Astrocyte of the cerebellum (primary cell): ENCODE measurements at places on chromosomes 4 and X.

GRCh38 chr4:103095080-103095479, 4.6 kb downstream of the BDH2 start:
- DNase-seq, result no peak

GRCh38 chrX:47498411-47498810, 15.4 kb upstream of the ZNF41 start:
- DNase-seq, result no peak

DNA sequence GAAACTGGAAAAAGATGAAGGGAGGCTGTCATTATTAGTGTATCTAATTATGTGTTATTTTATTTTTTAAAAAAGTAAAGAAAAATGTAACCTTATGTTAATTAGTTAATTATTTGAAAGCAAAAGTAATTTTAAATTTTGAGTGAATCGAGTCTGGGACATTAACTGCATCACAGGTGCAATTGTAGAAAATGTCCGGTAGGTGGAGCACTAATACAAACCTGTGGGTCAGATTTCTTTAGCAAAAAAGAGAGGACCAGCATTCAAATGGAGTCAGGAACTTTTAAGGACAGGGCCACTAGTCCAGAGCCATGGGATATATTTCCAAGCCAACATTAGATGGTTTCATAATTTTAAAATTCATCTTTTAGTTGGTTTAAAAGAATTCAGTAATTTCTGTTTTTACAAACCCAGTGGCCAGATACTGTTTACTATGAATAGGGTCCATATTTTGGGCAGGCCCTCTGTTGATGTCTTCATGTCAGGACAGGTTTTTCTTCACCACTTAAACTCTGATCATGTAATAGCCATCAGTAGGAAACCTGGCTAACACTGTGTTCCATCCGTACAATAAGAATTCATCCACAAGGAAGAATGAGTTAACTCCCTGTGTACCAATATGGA, 27.2 kb downstream of the BST1 start:
- no peak for DNase-seq

DNA sequence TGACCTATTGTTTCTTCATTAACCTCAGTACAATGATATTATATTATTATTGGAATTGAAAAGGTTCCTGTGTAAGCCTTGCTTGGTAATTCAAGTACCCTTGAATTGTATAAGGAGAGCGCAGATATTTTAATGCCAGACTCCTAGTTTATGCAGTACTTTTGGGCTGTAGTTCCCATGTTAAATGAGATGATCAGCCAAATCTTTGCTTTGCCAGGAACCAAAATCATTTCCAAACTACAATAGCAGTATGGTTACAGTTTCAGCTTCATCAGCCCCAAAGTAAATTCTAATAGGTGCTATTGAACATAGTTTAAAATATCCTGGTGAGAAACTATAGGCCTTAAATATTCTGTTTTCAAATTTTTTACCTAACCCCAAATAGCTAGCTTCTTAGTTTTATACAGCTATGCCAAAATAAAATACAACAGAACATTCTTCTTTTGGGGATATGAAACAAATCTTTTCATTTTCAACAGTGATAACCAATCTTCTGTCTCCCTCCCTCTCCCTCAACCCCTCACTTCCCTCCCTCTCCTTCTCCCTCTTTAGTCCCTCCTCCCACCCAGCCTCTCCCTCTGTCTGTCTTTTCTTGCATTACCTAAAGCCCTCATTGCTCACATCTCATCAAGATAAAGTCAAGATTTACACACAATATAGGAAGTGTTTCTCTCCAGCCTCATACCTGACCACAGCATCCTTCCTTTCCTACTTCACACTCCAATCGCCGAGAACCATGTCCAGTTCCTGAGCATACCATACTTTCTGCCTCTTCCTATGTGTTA, 190.1 kb downstream of the SHROOM3 start:
- DNase-seq, result no peak

GRCh38 chrX:63818156-63818555, 33.1 kb upstream of the ARHGEF9 start:
- no peak for DNase-seq

- no peak for DNase-seq
Observed at GRCh38 chrX:63282077-63282476, 69.1 kb downstream of the SPIN4 start.

- DNase-seq, result peak; percentile 80
Observed at GRCh38 chr4:23878912-23879732, 10.7 kb downstream of the PPARGC1A start.

- DNase-seq, result no peak
Observed at GRCh38 chr4:169404960-169405359, 134.2 kb upstream of the SH3RF1 start.

DNA sequence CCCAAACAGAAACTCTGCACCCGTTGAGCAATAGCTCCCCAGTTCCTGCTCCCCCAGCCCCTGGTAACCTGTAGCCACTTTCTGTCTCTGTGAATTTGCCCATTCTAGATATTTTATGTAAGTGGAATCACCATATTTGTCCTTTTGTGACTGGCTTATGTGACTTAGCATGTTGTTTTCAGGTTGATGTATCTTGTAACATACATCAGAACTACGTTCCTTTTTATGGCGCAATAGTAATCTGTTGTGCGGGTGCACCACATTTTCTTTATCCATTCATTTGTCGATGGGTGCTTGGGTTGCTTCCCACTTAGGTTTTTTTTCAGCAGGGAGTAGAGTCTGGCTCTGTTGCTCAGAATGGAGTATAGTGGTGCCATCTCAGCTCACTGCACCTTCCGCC, 6.6 kb upstream of the PDZD4 start:
- no peak for DNase-seq

DNA sequence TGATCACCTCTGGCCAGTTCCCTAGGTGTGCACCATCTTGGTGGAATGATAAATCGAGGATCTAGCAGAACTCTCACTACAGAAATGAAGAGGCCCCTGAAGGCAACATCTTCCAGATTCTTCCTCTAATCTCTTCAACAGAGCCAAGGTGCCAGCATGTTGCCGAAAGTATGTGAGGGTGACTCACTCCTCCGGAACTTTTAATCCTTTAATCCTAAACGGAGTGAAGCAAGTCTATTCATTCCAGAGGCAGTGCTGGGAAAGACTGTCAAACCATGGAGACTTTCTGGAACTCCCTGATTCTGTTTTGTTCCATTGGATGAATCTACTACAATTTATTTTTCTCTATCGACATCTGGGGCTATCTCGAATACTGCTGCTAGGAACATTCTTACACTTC, 68.7 kb downstream of the SUPT20HL2 start:
- peak; percentile 32 for DNase-seq

GRCh38 chrX:40146262-40147125, 48.7 kb upstream of the BCOR start:
- DNase-seq, result peak; percentile 26

DNA sequence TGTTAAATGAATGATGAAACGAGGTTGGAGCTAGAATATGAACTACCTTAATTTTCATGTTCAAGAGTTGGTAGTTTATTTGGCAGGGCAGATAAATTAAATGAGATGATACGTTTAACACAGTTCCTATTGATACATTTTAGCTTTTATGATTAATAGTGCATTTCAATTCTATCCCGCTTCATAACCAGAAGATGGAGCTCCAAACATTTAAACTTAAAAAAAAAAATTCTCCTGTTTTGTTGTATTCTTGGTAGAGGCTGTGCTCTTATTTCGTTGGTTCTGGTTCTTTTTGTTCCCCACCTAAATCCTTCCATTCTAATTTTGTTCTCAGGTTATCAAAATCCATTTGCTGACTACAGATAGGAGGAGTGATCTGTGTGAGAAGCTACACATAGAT, 71.8 kb upstream of the PTPN13 start:
- DNase-seq, result no peak

DNA sequence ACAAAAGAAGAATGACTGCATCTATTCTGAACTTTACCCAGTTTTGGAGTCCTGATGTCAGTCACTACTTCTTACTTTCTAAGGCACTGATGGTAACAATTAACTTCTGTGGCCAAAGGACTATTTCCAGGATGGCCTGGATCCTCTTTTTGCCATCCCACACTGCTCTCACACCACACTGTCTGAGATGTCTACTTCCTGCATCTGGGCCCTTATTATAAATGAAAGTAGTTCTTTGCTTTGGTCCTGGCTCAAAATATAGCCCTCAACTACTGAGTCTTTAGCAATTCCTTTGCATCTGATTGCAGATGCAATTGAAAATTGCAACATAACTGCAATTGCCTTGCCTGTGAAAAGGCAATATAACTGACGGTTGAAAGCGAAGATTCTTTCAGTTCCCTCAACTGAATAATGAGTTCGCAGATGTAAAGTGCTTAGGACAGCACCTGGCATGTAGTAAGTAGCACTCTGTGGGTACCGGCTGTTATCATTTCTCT, 44.2 kb downstream of the COQ2 start:
- no peak for DNase-seq

DNA sequence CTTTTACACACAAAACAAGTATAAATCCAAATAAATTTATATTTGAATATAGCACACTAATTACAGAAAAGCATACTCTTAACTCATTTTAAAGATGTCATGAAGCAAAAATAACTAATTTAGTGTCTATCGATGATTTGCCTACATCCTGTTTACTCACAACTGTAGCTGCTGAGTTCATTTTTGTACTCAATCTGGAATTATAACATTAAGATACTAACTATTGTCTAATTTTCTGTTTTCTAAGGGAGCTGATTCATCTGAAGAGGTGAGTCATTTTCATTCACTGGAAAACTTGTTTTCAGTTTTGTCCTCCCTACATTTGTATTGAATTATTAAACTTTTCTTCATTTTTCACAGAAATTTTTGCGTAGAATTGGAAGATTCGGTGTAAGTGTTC, 3.7 kb downstream of the STATH start:
- no peak for DNase-seq

DNA sequence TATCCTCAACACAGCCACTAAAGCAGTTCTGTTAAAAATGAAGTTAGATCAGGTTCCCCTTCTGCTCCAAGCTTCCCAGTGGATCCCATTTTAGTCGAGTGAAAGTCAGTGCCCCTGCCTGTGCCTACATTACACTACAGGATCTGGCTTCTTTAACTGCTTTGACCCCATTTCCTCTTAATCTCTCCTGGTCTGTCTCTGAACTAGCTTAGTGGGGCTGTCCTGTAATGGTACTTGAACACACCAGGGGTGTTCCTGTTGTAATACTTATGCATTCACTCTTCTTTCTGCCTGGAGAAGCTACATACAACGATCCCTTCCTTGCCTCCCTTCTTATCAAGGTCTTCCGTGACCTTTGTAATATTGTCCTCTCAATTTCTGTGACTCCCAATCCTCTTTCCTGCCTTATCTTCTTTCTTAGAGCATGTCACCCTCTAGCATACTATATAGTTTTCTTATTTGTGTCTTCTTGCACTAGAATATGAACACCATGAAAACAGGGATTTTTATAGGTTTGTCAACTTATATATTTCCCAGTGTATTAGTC, 16.7 kb downstream of the ARSJ start:
- no peak for DNase-seq

- no peak for DNase-seq
Observed at GRCh38 chrX:87808576-87809243, 291.1 kb downstream of the KLHL4 start.
